NCI-H1105 treated with DMSO at 0.1 percent for 48 hours (cell line): ENCODE measurements at places on chromosomes 4 and X.
A peak's percentile ranks its signal among the peaks of the same experiment; 100 is the strongest.

- no peak for DNase-seq
Measured at GRCh38 chr4:185778307-185778706, 33.7 kb downstream of the SORBS2 start.

- DNase-seq: no peak
Measured at GRCh38 chr4:924107-925096, 7.7 kb downstream of the GAK start.

GRCh38 chr4:63492515-63492914, 916.7 kb downstream of the TECRL start:
- DNase-seq: no peak

GRCh38 chr4:139839403-139840031, 173.9 kb downstream of the MGST2 start:
- DNase-seq: no peak

DNA sequence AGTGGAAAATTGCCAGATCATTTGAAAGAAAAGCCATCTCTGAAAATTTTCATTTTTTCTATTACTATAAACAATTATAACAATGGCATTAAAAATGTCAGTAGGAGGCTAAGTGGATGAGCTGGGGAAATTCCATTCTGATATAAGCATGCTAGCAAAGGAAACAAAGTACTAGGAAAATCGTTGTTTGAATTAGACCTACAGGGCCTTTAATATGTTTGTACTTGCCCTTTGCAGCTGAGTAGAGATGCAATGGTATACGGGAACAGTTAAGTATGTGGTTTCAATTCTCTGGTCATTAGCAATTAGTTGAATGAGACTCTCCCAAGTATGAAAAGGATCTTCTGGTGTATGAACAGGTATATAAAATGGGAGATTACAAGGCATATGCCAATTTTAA, 452.2 kb downstream of the PCDH11X start:
- peak; percentile 19 for DNase-seq
